ENCODE measurements at places on chromosomes 1 and 21.

GRCh38 chr1:99934801-99935200 is 35.0 kb upstream of the SLC35A3 start:
- DNase-seq, result no peak

- DNase-seq, result no peak
These were observed 65.5 kb downstream of the RNF187 start for GRCh38 chr1:228552596-228553176.

GRCh38 chr21:46428987-46429710 is 29.5 kb upstream of the DIP2A start:
- DNase-seq, result no peak

- no peak for DNase-seq
These were observed 205.0 kb downstream of the GPR52 start for GRCh38 chr1:174652569-174653280.

DNA sequence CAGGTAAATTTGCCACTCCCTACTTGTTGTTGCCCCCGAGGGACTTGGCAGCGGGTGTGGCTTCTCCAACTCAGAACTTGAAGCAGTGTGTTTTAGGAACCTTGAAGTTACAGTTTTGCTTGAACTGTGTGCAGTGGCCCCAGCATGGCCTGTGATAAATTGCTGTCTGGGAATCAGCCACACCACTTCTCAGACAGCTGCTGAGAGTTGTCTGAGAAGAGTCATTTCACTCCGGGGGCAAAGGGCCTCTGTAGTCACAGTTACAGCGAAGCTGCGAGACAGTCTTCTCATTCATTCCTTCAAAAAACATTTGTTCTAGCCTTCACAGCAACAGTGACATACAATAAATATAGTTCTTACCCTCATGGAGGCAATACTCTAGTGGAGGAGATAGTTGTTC is 70.3 kb downstream of the PROX1 start:
- no peak for DNase-seq

GRCh38 chr21:21156957-21157356 is 158.7 kb downstream of the NCAM2 start:
- DNase-seq, result no peak

DNA sequence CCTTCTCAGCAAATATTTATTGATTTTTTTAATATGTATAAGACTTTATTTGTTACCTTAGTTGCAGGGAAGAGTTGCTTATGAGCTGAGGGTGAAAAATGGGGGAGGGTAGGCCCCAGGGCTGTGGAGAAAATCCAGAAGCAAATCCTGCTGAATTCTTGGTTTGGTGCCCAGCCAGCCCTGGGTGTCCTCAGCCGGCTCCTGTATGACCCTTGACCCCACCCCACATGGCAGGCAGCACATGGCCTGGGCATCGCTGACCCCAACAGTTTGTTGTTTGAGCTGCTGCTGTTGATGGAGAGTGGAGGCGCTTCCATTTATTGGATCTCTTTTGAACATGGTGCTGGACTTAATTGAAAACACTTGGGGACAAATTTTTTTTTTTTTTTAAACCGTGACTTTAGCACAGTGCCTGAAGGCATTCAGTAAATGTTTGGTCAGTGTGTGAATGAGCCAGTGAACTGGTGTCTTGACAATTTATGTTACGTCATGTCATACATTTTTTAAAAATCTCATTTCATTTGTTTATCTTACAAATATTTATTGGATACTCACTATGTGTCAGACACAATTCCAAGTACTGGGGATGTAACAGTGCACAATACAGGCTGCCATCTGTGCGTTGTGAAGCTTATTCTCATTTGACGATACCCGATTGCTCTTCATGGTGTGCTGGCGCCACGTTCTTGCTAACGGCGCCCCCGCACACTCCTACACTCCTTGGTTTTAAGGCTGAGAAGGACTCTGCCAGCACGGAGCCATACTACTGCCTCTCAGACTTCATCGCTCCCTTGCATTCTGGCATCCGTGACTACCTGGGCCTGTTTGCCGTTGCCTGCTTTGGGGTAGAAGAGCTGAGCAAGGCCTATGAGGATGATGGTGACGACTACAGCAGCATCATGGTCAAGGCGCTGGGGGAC is 98.8 kb downstream of the MTR start:
- DNase-seq, result no peak

DNA sequence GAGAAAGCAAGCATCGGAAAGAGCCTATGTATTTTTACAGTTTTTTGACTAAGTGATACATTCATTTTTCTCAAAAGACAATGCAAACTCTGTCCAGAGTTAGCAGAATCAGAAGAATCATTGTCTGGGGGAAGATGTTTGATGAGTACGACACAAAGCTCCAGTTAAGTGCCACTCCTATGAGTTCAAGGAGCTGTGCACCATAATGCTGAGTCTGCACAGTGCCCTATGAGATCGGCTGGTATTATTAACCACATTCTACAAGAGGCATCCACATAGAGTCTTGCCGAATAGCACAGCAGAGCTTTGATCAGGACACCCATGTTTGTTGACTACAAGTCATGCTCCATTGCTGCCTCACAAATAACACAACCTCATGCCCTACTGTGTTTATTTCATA is 54.9 kb upstream of the RAP1GAP start:
- no peak for DNase-seq

GRCh38 chr1:10892138-10893065 is 96.0 kb upstream of the CASZ1 start:
- no peak for DNase-seq

DNA sequence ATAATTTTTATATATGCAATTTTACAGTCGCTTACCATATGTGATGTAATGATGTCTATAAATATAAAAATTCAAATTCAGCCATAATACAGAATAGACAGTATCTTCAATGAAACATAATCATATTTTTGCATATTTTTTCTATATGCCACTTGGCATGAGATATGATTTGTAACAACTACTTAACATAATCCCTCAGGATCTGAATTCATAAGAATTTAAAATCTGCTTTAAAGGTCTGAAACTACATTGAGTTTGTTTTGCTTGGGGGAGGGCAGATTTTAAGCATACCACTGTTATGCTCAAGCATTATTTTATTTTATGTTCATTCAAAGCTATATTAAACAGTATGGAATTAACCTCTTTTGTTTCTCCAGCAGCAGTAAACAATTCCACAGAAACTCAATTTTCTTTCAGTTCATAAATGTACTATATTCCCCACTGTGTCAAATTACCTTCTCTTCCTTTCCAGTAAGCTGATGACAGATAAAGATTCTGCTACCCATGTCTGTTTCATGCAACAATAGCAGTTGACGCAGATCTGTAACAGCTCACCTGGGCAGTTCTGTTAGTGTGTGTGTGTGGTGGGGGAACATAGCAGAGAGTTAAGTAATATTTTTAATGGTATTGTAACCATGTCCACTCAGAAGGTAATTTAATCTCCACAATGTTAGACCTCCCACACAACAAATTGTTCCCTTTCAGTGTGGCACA is 224.8 kb downstream of the NTNG1 start:
- DNase-seq, result no peak

DNA sequence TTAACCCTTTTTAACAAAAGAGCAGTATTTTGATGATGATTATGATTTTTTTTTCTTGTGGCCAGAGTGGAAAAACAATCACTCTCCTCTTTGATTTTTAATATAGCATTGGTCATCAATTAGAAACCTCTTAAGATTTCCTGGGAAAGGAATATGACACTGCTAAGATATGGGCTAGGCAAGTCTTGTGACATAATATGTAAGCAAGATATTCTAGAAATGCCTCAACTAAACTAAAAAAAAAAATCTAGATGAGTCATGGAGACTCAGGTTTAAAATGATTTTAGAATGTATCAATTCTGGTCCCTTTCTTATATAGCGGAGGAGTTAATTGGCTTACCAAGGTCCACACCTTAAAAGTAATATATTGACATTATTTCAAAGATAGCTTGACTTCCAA is 60.3 kb upstream of the JUN start:
- no peak for DNase-seq

- DNase-seq, result no peak
These were observed 51.8 kb upstream of the H6PD start for GRCh38 chr1:9182784-9183257.

DNA sequence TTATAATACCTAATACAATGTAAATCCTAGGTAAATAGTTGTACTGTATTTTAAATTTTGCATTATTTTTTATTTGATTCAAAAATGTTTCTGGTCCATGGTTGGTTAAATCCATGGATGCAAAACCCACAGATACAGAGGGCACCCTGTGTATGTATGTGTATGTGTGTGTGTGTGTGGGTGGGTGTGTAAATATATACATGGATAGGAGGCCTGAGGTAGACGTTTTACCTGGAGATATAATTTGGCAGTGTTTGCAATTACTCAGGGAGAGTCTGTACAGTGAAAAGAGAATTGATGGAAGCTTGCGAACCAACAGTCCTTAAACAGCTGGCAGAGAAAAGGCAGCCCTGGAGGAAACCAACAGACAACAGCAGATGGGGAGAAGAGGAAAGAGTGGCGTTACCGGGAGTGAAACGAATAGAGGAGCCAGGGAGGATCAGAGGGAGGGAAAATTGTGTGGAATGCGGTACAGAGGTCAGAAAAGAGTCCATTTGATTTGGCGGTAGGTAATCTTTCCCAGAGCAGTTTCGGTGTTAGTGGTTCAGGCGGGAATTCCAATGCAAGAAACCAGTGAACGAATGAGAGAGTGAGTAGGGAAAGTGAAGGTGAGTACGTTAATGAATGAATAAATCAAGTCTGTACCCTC is 47.9 kb upstream of the NBL1 start:
- no peak for DNase-seq

DNA sequence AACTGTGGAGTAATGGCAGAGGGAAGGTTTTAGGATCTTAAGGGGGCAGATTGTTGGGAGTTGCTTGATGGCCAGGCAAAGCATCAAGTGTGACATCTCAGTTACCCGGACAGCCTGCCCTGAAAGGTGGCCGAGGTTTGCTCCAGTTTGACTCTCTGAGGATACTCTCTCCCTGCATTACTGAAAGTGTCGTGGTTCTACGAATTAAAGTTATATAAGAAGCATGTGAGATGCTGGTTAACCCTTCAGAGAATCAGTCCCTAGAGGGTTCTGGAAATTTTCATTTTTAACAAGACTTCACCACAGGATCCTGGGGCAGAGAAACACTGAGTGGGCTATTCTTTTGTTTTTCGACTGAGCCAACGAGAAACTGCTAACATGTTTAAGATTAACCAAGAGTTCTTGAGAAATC is 689 bp upstream of the ZNF644 start:
- no peak for DNase-seq

GRCh38 chr1:246032031-246032551 is 475.0 kb downstream of the SMYD3 start:
- no peak for DNase-seq

DNA sequence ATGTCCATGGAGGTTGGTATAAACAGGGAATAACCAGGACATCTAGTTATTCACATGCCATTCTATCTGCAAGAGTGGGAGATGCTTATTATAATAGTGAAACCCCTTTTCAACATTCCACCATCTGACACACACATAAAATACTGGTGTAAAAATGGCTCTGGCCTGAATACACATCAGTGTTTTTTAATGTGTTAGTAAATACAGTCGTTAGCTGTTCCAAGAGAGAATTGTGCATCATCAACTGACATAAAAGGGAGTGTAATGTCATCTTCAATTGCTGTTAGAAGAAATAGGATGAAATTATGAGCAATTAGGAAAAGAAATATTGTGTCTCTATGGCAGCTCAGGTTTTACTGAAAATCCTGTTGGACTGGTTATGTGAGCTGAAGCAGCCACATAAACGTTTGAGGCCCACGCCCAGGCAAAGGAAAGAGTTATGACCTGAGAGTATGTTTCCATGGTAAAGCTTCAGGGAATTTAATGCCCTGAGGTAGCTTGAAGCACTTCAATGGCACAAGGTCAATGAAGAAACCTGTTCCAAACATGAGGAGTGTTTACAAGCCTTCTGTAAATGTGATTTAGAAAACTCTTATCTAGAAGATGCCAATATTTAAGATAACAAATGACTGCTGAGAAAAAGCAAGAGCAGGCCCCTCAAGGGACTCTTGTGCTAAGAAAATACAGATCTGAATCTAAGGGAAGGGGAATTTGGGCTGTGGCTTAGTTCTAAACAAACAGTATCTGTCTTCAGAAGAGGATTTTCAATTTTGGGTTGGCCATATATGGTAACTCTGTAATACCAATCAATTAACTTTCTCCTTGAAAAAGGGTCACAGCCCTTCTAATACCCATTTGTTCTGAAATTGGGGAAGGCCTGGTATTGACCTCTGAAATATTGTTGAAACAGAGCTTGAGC is 384.3 kb downstream of the SEC16B start:
- DNase-seq, result no peak

DNA sequence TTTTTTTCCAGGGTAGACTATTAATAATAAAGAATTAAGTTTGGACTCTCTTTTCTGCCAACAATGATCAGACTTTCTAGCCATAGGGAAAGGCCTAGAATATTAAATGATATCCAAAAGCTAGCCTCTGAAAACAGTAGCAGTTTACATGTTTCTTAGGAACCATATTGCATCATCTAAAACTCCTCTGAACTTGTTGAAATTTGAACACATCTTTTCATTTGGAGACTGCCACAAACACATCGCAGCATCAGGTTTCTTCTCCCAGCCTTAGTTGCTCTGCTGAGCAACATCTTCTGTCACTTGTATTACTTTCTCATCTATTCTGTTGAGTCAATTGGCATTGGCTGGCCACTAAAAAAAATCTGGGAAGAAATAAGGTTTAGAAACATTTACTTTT is 63.2 kb upstream of the GNG4 start:
- no peak for DNase-seq

DNA sequence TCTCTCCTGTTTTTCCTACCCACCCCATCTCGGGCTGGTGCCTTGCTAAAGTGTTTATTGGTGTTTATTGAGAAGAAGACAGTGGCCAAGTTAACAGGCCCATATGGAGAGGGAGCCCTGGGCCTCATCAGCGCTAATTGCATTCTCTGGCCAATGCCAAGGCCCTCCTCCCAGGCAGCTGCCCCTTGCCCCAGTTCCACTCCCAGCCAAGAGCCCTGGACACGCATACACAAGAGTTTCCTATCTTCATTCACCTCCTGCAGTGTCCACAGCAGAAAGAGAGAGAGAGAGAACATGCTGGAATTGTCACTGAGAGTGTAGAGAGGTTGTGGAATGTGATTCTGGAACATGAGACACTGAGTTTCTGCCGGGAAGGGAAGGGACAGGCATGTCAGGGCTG is 25.4 kb upstream of the VWA5B1 start:
- no peak for DNase-seq
